Activated T-helper 1 cell treated with anti-CD3 and anti-CD28 coated beads, Interleukin-2, amount 50 U/mL, for 16 hours (primary cell): ENCODE measurements at places on chromosomes 3 and 15.

- no peak for DNase-seq
Observed at GRCh38 chr3:45929042-45929679, 14.1 kb upstream of the CXCR6 start.

- no peak for DNase-seq
Observed at GRCh38 chr3:96416549-96417255, 397.7 kb upstream of the EPHA6 start.

DNA sequence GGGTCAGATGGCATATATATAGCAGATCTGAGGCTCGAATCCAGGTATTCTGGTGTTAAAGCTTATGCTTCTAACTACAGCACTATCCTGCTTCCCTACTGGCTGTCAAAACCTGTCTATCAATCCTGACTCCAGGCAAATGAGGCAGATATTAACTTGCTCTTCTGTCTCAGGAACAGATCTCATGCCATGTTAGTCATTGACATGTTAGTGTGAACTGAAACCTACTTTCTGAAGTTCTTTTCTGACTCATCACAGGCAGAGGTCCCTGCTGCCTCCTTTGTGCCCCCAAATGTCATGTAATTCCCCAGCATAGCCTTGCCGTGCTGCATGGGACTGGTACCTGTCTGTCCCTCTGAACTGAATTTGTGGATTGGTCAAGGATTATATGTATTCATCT, 125.0 kb upstream of the SMAD3 start:
- no peak for DNase-seq

GRCh38 chr15:91099616-91099994, 452 bp upstream of the SV2B start:
- DNase-seq, result no peak

- no peak for DNase-seq
Observed at GRCh38 chr15:49985463-49985862, 133.6 kb downstream of the ATP8B4 start.

DNA sequence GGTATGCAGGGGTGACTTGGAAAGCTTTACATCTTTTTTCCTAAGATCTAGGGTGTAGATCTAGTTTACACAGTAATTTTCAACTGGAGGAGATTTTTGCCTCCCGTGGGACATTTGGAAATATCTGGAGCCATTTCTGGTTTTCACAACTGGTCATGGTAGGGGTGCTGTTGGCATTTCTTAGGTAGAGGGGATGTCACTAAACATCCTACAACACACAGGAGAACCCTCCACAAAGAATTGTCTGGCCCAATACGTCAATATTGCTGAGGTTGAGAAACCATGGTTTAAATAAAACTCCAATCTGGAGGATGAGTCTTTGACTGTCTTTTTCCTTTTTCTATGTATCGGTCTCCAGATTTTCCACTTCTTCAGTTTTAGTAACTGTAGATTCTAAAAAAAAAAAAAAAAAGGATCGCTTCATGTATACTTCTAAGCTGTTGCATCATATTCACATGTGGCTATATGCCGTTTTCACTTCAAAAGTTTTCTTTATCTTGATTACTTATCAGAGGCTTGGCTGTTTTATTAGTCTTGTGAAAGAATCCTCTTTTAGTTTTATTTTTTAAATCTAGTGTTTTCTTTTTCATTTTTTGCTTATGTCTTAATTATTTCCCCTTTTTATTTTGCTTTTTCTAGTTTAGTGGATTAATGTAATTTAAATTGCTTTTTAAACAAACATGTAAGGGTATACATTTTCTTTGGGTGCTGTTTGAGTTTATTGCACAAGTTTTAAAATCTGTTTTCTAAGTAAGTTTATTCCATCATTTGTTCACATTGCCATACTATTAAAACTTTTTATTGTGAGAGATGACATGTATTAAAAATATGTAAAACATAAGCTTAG, 21.2 kb downstream of the UBE2Q2 start:
- DNase-seq, result no peak

- no peak for DNase-seq
Observed at GRCh38 chr15:100801256-100801900, 78.3 kb upstream of the ALDH1A3 start.

- no peak for DNase-seq
Observed at GRCh38 chr3:55480911-55481743, 6.0 kb downstream of the WNT5A start.

GRCh38 chr3:82628385-82629014, 867.1 kb upstream of the GBE1 start:
- no peak for DNase-seq

DNA sequence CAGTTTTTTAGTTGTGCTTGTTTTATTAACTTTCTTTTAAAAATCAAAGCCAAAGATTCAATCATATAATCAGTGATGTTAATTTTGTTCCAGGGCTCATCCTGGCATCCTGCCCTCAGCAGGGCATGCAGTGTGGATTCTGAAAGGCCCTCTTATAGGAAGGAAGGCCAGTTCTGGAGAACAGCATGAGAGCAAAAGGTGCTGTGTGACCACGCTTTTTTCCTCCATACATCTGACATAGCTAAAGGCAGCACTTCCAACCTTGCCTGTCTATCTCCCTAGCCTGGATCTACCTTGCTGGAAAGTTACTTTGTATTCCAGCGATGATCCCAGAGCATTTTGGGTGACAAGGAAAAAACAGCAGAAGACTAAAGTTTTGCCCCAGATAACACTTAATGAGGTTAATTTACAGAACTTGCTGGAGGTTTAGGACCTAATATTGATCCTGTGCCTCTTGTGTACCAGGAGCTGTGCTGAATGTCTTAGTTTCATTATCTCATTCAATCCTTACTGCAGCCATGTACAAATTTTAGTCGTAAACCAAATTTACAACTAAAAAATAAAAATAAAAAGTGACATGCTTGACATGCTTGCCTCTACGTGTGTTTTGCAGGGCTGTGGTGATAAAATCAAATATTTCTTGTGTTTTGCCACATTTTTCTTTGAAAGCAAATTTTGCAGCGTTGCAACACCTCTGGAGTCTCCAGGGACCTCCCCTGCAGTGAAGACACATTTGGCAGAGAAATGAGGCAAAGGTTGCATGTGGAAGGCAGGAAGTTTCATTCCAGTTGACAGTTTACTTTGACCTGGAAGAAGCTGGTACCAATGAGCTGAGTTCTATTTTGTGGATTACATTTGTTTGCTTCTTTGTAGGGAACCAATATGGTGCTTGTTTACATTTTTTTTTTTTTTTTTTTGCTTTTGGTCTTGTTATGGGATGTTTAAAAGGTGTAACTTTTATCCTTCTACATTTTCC, 13.2 kb downstream of the IL1RAP start:
- no peak for DNase-seq

DNA sequence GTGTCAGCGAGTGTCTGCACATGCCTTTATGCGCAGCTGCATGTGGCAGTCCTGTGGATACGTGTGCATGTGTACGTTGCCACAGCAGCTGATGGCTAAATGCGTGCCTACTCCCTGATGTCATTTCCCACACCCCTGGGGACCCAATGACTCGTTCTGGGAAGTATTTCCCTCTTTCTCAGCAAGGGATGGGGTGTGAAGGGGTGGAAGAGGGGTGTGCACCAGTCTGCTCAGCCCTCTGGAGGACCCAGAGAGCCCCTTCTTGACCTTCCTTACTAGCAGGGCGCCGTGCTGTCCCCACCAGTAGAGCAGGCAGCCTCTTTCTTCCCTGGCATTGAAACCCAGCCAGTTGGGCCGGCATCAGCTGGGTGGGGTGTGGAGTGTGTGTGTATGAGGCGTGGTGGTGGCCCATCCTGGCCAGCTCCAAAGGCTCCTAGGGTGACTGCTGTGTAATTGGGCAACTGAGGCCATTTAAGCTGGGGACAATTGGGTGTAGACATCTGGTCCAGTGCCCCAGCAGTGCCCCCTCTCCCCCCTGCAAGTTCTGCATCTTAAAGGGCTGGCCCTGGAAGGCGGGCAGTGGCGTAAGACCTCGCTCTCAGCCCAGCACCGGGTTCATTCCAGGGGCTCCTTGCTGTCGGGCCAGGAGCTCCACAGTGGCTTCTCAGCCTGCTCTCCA, 19.2 kb downstream of the SNX33 start:
- DNase-seq, result no peak

GRCh38 chr15:71937650-71938311, 127.4 kb downstream of the NR2E3 start:
- DNase-seq, result no peak

- DNase-seq, result no peak
Observed at GRCh38 chr3:31960793-31961431, 20.1 kb downstream of the OSBPL10 start.

GRCh38 chr3:109731639-109732473, 394.5 kb upstream of the DPPA4 start:
- no peak for DNase-seq
